Central memory CD4-positive, alpha-beta T cell (primary cell): ENCODE measurements at places on chromosomes 1 and 21.

- DNase-seq, result no peak
Observed at GRCh38 chr1:81689531-81689941, 111.2 kb upstream of the ADGRL2 start.

GRCh38 chr1:8211251-8211882, 106.5 kb upstream of the SLC45A1 start:
- no peak for DNase-seq

GRCh38 chr1:75722966-75723365, 1.5 kb upstream of the ACADM start:
- DNase-seq, result no peak

- DNase-seq, result no peak
Observed at GRCh38 chr1:114290776-114291175, 137.1 kb upstream of the SYT6 start.

DNA sequence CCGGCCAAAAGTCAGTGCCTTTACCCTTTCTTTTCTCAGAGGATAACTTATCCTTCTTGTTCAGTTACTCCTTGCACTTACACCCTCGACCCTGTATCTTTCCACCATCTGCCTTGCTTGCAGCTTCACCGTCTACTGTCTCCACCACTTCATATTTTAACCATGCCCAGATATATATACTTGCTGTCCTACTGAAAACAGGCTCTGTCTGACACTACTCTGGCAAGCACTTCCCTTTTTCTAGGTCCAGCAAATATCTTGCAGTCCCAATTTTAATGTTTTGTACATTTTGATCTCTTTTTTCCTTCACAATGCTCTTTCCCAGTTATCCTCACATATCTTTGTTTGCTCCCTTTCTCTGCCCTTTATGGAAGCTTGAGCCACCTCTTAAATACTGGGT, 308.6 kb downstream of the TPR start:
- DNase-seq, result no peak

DNA sequence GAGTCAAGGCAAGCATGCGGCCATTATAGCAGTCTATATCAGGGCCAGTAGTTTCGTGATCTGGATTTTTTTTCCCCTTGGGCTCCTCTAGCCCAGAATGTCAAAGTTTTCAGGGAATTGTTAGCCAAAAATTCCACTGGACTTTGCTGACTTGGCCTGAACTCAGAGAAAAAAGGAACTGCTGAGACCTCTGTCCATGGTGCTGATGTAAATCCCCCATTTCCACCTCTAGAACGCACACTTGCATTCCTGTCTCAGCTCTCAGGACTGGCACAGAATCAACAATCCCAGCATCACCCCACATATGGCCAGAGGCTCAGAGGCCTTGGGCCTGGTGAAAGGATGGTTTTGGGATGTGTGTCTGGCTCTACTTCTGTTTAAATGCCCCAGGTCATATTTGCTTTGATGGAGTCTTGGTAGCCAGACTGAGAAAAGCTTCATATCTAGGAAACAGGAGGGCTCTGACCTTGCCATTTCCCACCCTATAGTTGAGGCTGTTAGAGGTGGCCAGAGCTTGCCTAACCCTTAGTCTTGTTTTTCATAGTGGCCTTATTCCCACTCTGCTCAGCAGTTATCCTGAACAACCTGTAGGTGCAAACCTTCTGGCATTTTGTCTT, 16.9 kb upstream of the EFCAB14 start:
- DNase-seq, result no peak
